ENCODE measurements at places on chromosomes 7 and 10. TPM values are rescaled to one million over a fixed set of nuclear protein-coding genes. Genes with fewer than 3 reads are reported as not detected.

DNA sequence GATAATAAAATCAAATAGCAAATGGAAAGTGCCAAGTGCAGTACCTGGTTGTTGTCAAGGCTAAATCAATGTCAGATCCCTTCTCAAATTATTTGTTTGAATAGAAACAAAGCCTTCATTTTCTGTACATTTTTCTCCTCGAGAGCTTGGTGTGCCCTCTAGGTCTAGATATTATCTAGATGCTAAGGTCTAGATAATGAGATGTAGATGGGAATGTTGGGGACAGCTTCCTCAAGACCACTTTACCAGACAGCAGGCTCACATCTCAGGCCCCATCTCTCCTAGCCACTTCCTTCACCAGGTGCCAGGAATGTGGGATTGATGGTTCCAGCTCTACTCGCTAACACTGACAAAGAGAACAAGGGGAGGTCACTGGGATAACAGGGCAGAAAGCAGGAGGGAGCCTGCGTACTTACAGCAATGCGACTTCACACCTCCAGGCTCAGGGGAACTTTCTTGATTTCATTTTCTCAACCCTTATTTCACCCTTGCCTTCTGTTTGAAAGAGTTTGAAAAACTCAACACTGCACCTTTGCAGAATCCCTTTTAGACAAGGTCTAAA, 451.4 kb upstream of the VSTM2A start:
- no peak for DNase-seq

DNA sequence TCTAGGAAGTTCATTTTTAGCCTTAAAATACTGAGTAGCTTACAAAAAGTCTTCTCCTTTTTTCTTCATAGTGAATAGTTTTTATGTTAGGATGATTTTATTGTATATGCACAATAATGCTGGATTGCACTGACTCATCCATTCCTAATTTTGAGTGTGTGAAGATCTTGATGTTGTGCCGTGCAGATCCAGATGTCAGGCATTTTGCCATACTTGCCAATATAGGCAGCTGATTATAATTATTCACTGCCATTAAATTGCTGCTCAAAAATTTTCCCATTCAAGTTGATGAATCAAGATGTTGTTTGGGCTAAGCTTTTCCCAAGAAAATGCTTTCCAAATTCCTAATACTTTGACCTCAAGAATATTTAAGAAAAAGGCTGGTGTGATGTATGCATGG, 218.3 kb downstream of the AHR start:
- DNase-seq = no peak

GRCh38 chr7:152710153-152710442, 34.2 kb upstream of the XRCC2 start:
- DNase-seq = no peak

- DNase-seq = no peak
Observed at GRCh38 chr7:55155351-55156117, 136.7 kb downstream of the EGFR start.

- peak; percentile 94 for DNase-seq
Observed at GRCh38 chr7:117132321-117133120, 179.2 kb downstream of the ST7 start.

GRCh38 chr10:8242295-8242872, 187.9 kb downstream of the GATA3 start:
- no peak for DNase-seq

GRCh38 chr10:33723181-33723580, 388.7 kb upstream of the NRP1 start:
- peak; percentile 13 for DNase-seq

GRCh38 chr10:102670065-102670670, 25.9 kb downstream of the TRIM8 start:
- DNase-seq = no peak

DNA sequence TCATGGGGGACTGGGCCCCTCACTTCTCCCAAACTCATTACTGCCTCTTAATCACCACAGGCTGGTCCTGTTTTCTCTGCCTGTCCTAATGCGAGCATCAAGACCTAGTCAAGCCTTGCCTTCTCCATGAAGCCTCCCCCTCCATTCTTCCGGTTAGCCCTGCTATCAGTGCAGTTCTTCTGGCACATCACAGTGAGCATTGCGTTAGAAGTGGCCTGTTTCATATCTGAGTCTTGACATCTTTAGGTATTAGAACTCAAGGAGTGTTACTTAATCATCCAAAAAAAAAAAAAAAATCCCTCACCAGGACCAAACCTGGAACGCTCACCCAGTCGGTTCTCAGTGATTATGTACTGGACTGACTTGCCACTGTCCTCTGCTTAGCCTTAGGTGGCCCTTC, 17.4 kb downstream of the SNX10 start:
- DNase-seq = no peak

GRCh38 chr10:98470850-98471249, 24.1 kb upstream of the HPS1 start:
- no peak for DNase-seq

GRCh38 chr7:150410680-150411346, 31.7 kb downstream of the ZNF775 start:
- DNase-seq = peak; percentile 83

DNA sequence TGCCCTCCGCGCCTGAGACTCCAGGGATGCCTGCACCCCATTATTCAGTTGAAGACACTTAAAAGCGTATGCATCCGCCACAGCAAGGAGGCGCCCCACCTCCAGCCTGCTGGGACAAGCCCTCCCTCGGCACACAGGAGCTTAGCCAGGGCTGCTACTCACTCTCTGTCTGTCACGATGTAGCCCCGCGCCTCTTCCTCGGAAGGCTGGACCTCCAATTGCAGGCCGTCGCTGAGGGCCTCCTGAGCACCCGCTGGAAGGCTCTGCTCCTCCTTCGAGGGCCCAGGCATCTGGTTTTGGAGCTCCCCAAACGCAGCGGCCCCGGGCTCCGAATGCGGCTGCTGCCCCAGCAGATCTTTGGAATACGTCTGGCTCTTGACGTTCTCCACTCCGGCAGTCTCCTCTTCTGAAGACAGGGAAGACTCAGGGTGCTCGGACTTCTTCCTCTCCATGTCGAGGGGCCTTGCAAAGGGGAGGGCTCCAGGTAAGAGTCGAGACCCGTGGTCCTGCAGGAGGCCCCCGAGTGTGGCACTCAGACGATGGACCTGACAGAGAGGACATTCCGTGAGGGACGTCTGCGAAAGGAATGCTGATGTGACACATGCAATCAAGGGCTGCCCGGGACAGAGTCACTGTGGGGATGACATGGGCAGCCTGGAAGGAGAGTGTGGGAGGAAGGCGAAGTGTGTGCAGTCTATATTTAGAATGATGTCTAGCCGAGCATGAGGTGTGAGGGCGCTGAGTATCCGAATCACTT, 453.9 kb downstream of the PTPRN2 start:
- no peak for DNase-seq

- DNase-seq = no peak
Observed at GRCh38 chr10:60960913-60961312, 16.9 kb upstream of the RHOBTB1 start.

GRCh38 chr7:7829667-7830066, 111.3 kb upstream of the RPA3 start:
- peak; percentile 56 for DNase-seq

- no peak for DNase-seq
Observed at GRCh38 chr7:51644216-51644615, 327.6 kb upstream of the COBL start.

DNA sequence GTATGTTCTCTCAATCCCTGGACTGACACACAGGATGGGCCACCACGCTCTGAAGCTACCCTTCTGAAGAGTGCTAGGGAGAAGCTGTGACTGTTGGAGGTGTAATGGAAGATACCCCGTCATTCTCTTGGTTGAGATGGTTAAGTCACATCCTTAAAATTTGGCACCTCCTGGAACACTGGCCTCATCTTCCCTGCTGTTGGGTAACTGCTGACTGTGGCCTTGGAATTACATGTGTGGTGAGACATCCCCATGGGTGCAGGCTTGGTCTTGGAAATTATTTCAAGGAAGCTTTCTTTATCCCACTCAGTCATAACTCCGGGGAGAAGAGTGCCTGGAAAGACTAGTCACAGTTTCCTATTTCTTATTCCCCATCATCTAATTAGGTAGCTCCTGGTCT, 62.0 kb downstream of the LRMDA start:
- no peak for DNase-seq

Gene TBX20
- 0.15 TPM for total RNA-seq

Gene HOXA5
- total RNA-seq = 34.2 TPM

Gene EXOC4
- 119 TPM for total RNA-seq

Gene PLAC9
- not detected for total RNA-seq

Gene XRCC2
- 2.1 TPM for total RNA-seq

Gene ACTL6B
- total RNA-seq = not detected
